ENCODE measurements at places on chromosomes 12 and 14. TPM values are rescaled to one million over a fixed set of nuclear protein-coding genes. Genes with fewer than 3 reads are reported as not detected.

The PROX2 gene
- total RNA-seq: 1.5 TPM

The KRAS gene
- total RNA-seq: 20.5 TPM

The KLRG1 gene
- total RNA-seq: 6.7 TPM

The SYNDIG1L gene
- not detected for total RNA-seq

The SLC48A1 gene
- total RNA-seq: 5.1 TPM

The PIWIL1 gene
- total RNA-seq: not detected

Measured in natural killer cell treated with Interleukin-12 subunit alpha and Interleukin-12 subunit beta and Interleukin-15 and Interleukin-18, amount 100 ng/mL, for 72 hours (primary cell).